ENCODE measurements at places on chromosomes 7 and 10.
A peak's percentile ranks its signal among the peaks of the same experiment; 100 is the strongest.

DNA sequence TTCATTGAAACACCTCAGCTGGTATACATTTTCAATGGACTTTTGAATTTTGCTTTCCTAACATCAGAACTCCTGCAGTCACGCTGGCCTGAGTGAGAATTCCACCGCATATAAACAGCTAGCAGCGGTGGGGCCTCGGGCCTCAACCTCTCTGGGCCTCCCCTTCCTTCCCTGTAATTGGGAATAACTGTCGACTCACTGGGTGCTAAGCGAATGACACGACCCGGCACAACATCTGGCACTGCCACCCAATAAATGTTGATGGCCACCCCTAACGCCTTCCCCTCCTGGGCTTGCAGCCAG, 670 bp downstream of the RCC1L start:
- peak overlapping the region; percentile 95 for H3K4me3 ChIP-seq
- H3K4me1 ChIP-seq: peaks cover 6% of the 10 kb centered on the region
- peaks cover 26% of the 10 kb centered on the region for H3K36me3 ChIP-seq

- no peaks in the 10 kb centered on the region for H3K27me3 ChIP-seq
- H3K36me3 ChIP-seq: no peaks in the 10 kb centered on the region
- DNase-seq: peak; percentile 65
These were observed 1.8 kb downstream of the KLLN start for GRCh38 chr10:87861566-87861952.

DNA sequence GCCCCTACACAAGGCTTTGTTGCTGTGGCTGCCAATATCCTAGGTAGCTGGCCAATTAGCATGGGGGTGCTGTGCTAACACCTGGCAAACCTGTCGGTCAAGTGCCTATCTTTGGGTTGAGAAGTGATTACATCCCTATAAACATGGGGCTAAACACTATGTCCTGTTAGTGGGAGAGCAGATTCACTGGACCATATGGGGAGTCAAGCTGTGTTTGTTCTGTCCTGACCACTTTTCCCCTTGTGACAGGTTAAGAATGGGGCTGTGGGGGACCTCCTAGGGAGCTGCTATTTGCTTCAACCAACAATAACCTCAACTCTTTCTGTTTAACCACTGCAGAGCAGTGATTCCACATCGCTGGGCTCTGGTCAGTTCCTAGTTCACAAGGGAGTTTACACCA, 151.5 kb upstream of the AOAH start:
- H3K4me3 ChIP-seq: no peak overlapping the region
- H3K36me3 ChIP-seq: no peaks in the 10 kb centered on the region
- H3K27me3 ChIP-seq: no peaks in the 10 kb centered on the region
- DNase-seq: no peak
- no peaks in the 10 kb centered on the region for H3K4me1 ChIP-seq

DNA sequence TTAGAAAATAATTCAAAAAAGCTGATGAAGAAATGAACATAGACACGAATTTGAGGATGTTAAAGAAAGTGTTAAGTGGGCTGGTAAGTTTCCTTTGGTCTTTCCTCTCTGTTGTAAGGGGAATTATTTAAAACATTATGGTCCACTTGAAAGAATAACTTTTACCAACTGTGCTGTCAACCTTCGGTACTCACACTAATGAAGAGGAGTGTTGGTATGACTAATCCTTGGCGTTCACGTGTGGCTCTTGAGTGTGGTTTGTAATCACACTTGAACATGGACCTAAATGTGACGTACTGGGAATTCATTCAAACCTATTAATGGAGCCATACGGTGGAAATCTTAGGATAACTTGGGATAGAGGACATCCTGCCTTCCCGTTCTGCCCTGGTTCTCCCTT, 41.3 kb downstream of the TBXAS1 start:
- H3K4me1 ChIP-seq: peaks cover 31% of the 10 kb centered on the region
- H3K36me3 ChIP-seq: no peaks in the 10 kb centered on the region
- H3K4me3 ChIP-seq: no peak overlapping the region

GRCh38 chr7:13017333-13017857, 330.0 kb downstream of the ARL4A start:
- no peaks in the 10 kb centered on the region for H3K36me3 ChIP-seq
- H3K4me1 ChIP-seq: no peaks in the 10 kb centered on the region
- no peak overlapping the region for H3K4me3 ChIP-seq
- DNase-seq: no peak
- no peaks in the 10 kb centered on the region for H3K27me3 ChIP-seq
- H3K27ac ChIP-seq: no peak overlapping the region

DNA sequence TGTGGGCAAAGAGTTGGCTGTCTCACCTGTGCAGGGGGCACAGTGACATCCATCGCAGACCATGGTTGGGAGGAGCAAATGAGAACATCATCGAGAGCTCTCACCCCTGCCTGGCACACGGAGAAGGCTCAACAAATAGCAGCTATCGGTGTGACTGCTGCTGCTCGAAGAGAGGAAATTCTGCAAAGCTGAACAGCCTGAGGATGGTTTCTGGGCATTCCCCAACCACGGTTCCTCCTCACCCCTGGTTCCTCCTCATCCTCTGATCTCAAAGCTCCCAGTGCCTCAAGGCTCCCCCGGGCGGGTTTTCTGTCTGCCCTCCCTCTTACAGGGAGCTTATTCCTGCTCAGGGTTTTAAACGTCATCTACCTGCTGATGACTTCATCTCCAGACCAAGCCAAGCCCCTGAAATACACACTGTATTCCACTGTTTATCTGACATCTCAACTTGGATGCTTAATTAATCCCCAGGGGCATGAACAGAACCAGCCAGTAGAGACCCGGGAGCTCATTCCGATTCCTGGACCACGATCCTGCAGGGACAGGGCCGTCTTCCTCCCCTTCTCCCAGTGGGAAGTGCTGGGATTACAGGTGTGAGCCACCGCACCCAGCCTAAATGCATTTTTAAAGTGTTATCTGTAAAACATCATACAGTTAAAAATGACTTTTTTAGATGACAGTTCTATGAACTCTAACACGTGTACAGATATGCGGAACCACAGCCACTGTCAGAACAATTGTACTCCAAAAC, 19.5 kb upstream of the NOM1 start:
- no peaks in the 10 kb centered on the region for H3K27me3 ChIP-seq
- no peak overlapping the region for H3K27ac ChIP-seq
- no peak overlapping the region for H3K4me3 ChIP-seq

GRCh38 chr10:111648046-111648445, 535.5 kb downstream of the GPAM start:
- no peak for DNase-seq
- H3K27ac ChIP-seq: no peak overlapping the region
- no peak overlapping the region for H3K4me3 ChIP-seq
- H3K36me3 ChIP-seq: no peaks in the 10 kb centered on the region
